ENCODE measurements at places on chromosomes 2 and 18.
A peak's percentile ranks its signal among the peaks of the same experiment; 100 is the strongest.

DNA sequence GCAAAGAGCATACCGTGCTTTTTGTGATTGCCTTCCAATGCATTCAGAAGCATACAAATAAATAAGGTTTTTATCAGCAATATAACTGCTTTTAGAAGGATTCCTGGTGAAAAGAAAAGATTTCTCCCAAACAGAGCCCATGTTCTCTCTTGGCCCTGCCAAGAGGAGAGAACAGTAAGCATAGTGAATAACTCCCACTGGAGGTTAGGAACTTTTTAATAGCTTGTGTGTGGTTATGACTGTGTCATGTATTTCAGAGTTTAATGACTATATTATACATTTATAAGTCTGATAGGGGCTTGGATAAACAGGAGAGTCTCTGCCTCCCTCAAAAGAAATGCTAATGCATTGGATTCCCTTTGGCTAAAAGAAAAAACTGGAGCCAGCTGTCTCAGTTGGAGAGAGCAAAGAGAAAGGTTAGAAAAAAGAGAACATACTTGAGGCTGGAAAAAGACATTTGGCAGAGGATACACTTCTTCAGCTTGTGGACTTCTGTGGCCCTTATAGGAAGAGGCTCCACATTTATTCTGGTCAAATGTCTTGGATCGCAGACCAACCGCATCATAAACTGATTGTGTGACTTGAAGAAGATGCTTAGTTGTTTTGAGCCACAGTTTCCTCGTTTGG lies 63.0 kb upstream of the SPRED2 start:
- DNase-seq: no peak

DNA sequence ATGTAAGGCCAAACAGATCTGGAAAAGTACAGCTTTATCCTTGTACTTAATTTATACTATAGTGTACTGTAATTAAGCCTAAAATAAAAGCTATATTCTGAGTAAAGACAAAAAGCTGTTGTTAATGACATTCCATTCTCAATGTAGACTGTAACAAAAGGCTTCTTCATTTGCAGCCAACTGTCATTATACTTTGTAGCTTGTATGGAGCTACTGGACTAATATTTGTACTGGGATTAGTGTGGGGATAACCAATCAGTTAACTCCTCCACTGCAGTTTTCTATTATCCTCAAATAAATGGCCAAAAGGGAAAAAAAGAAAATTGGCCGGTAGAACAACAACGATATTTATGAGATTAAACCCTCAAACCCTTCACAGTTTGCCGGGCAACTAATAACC lies 66.5 kb downstream of the STK39 start:
- DNase-seq: no peak

GRCh38 chr18:24075767-24076597 lies 61.4 kb downstream of the TTC39C start:
- DNase-seq: peak; percentile 60

GRCh38 chr2:46545015-46545839 lies 65.9 kb downstream of the TMEM247 start:
- no peak for DNase-seq

- DNase-seq: no peak
These were observed 563.4 kb downstream of the XIRP2 start for GRCh38 chr2:167451496-167452289.

GRCh38 chr18:74604774-74605173 lies 7.1 kb downstream of the ZNF407 start:
- no peak for DNase-seq
